ENCODE measurements at places on chromosomes 4 and X. TPM values are rescaled to one million over a fixed set of nuclear protein-coding genes. Genes with fewer than 3 reads are reported as not detected.

DNA sequence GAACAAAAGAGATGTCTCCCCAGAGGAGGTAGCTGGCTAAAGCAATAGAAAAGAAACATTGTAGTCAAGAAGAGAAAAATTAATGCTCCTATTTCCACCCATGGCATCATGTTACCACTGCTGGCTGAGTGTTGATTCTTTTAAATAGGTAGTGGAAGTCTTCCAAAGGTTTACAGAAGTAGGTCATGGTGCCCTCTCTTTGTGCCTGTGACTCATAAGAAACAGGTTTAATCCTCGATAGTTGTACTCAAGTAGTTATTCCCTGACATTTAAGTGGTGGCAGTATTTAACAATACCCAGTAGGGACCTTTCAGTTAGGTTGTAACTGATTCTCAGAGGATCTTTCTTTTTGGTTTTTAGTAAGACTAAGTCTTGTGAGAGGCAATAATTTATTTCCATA, 247.8 kb downstream of the TEX13A start:
- no peak for DNase-seq

DNA sequence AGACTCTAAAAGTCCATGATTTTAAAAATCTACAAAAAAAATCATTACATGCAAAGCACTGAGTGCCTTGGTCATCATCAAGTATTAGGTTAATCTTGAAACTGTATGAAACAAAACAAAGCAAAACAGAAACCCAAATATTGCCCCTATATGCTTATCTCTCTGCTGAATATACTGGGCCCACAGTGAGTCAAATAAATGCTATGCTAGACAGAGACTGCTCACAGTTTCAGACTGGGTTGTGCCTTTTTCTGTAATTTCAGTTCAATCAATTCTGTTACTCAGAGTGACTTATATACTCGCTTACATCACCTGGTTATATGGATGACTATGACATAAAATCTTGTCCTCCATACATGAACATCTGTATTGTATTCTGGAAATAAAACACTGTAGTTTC, 257.1 kb upstream of the ACTRT1 start:
- no peak for DNase-seq

GRCh38 chrX:8048466-8048865, 121.3 kb upstream of the PNPLA4 start:
- DNase-seq: no peak

DNA sequence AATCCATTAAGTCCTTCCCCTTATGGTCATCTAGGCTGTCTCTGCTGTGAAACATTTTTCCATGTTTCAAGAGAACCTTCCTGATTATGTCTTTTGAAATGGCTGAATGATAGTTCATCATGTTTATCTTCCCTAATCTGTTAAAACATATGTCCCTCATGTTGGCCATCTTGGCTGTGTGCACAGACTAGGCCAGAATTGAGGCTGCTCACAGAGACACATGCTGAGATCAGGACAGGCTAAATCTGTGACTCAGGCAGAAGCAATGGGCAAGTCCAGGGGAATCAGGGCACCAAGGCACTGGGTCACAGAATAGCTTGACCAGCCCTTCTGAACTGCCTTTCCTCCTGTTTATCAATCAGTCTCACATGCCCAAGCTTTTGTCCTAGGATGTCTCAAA, 78.3 kb downstream of the FHDC1 start:
- DNase-seq: no peak

The SNX25 gene
- total RNA-seq: 22.5 TPM

The ADGRG2 gene
- 7.8 TPM for total RNA-seq

The IL13RA2 gene
- not detected for total RNA-seq

DNA sequence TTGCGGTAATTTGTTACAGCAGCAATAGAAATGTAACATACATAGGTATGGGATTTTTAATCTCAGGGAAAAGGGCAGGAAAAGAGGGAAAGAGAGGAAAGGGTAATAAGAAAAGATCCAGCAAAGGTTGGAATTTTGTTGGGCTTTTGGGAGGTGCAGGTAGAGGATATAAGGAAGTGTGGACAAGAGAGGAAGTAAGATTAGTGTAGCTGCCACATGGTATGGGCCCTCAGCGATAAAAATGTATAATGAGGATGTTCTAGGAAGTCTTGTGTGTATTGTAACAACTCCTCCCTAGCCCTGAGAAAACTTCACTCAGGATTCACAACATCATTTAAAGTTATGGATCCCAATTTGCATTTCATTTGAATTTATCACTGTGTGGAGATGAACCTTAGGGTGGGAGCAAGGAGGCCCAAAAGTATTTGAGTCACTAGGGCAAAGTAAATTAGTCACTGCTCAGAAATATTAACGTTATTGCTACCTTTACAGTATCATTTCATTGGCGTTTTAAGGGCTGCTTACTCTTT, 2.8 kb upstream of the IL21 start:
- no peak for DNase-seq

Measured in H7 (cell line).